ENCODE measurements at places on chromosomes 3 and 15.

- DNase-seq = no peak
These were observed 94.8 kb downstream of the FLNB start for GRCh38 chr3:58102976-58103451.

DNA sequence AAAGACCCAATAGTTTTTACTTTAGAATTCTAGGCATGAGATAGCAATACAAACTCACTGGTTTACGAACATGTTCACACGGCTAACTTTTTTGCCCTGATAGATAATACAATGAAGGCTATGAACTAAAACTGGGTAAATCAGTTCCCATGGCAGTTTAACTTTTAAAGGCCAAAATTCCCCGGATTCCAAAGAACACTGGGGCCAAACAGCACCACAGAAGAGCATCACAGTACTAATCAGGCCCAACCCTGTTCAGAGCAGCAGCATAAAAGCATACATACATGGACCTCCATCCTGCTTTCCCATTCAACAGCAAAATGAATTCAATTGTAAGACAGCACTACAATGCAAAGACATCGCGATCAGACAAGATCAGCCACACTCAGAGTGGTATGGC is 540.3 kb upstream of the CCDC54 start:
- no peak for DNase-seq

- DNase-seq = no peak
These were observed 13.4 kb downstream of the FHIT start for GRCh38 chr3:61237858-61238257.

DNA sequence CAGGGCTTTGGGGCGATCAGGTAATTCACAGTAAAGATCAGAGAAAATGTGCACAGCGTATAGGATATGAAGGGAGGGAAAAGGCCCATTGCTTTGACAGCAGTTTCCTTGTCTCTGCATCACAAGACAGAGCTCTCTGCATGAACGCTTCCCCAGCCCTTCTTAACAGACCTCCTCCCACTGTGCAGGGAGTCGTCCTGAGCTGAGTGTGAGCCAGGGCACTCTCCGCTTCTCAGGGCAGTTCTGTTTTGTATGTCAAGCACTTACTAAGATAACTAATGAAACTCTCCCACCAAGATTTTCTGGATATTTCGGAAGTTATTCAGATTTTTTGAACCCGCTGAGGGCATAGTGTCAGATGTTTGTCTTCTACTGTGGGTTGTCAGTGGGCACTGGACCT is 105.8 kb upstream of the C15orf61 start:
- DNase-seq = no peak

All from right lung (tissue), 10 donors.